ENCODE measurements at places on chromosomes 12 and 14.

DNA sequence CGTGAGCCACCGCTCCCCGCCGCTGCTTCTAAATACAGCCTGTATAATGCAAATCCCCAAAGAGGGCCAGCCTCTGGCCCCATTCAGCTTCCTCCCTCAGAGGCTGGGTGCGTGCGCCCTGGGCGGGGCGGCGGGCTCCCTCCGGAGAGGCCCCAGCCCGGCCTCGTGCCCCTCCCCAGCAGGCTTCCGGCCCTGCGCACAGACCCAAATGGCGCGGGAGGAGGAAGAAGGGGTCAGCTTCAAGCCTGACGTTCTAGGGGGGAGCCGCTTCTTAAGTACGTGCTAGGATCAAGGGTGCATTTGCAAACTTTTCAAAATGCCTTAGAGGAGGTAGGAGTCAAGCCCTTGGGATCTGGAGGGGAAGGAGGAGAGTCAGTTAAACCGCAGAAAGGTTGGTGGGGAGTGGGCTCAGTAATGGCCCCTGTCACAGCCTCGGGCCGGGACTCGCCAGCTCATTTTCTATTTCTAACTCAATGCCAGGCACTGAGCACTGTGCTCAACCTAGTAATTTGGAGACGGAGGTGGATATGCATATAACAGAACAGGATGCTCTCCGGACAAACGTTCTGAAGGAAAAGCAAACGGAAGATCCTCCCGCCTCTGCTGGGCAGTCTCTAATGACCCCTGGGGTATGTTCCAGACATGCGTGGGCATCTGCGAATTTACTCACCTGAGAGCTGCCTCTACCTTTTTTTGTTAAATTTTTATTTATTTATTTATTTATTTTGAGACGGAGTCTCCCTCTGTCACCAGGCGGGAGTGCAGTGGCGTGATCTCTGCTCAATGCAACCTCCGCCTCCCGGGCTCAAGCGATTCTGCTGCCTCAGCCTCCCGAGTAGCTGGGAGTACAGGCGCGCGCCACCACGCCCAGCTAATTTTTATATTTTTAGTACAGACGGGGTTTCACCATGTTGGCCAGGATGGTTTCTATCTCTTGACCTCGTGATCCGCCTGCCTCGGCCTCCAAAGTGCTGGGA lies 32.3 kb downstream of the NINJ2 start:
- DNase-seq: no peak

- no peak for DNase-seq
Measured at GRCh38 chr12:76586764-76587395, 27.3 kb upstream of the OSBPL8 start.

GRCh38 chr12:33649992-33650391 lies 210.4 kb upstream of the SYT10 start:
- DNase-seq: no peak

GRCh38 chr12:42039176-42039575 lies 105.5 kb downstream of the GXYLT1 start:
- no peak for DNase-seq

DNA sequence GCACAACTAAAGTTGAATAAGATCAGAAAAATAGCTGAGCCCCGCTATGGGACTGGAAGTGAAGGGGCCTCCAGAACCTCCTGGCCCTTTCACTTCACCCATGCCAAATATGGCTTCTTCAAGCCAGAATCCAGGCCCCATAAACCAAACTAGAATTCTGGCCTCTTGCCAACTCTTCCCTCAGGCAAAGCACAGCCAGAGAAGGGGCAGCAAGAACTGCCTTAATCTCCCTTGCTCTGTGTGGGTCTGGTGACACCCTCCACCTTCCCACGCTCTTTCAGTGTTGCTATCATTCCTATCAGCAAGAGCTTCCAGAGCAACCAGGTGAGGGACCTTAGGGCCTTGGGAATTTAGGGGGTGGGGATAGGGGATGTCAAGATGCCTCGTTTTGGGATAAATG lies 3.1 kb upstream of the PNMA1 start:
- DNase-seq: no peak

DNA sequence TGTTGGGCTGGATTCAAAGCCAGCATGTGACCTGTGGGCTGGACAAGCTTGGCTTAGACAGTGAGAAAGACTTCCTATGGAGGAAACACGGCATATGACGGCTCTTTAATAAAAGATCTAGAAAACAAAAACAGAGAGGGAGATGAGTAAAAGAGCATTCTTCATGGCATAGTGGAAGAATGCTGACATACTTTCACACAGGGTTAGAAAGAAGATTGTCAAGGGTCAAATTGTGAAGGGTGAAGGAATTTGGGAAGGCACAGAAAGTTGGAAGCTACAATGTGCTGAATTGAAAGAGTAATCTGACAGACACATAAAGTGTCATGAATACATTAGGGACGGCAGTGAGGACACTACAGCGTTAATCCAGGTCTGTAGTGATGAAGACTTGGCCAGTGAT lies 63.4 kb downstream of the GALNT4 start:
- no peak for DNase-seq

DNA sequence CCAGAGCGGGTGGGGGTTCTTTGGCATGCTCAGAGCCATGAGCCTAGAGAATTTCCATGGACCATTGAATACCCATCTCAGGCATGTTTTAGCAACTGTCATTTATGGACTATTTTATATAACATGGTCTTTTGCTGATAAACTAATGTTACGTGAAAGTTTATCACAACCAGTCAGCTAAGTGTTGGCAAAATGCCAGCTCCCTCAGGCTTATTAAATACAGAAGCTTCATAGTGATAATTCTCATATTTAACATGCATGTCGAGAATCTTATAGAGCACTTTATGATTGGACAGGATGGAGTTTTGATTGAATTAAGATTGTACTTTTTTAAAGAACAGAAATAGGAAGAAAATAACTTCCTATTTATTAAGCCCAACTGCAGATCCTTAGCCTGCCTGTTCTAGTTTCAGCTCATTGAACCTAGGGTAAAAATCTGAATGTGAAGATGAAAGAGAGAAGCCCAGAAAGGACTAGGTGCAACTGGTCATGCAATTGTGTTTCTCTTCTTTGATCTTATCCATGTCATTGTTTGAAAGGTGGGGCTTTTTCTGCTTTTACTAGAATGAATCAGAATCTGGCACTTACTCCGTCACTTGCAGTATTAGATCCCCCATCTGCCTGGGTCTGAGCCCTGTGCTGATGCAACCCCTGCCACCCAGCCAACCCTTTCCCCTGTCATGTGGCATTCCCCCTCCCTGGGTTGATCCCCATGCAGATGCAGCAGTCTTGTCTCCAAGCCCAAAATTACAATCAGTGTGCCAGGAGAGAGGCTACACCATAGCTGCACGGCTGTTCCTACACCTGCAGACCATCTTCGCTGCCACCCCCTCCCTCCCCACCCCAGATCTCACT lies 134.6 kb upstream of the EVL start:
- DNase-seq: no peak

DNA sequence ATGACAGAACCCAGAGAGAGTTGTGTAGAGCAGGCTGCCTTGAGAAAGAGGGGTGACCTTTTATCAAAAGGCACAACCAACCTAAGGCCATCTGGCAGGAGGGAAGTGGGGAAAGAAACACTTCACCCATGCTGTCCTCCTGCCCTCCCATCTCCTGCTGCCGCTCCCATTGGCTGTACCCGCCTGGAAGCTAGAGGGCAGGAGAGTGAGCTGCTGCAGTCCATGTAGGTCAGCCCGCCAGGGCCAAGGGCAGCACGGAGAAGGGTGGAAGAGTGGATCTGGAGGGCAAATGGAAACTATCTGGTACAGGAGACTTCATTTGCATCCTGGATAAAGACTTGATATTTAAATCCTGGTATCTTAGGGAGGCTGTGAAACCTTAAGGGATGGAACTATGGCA lies 11.5 kb upstream of the CABP1 start:
- DNase-seq: no peak

GRCh38 chr14:69572030-69572840 lies 2.4 kb downstream of the CCDC177 start:
- DNase-seq: no peak

DNA sequence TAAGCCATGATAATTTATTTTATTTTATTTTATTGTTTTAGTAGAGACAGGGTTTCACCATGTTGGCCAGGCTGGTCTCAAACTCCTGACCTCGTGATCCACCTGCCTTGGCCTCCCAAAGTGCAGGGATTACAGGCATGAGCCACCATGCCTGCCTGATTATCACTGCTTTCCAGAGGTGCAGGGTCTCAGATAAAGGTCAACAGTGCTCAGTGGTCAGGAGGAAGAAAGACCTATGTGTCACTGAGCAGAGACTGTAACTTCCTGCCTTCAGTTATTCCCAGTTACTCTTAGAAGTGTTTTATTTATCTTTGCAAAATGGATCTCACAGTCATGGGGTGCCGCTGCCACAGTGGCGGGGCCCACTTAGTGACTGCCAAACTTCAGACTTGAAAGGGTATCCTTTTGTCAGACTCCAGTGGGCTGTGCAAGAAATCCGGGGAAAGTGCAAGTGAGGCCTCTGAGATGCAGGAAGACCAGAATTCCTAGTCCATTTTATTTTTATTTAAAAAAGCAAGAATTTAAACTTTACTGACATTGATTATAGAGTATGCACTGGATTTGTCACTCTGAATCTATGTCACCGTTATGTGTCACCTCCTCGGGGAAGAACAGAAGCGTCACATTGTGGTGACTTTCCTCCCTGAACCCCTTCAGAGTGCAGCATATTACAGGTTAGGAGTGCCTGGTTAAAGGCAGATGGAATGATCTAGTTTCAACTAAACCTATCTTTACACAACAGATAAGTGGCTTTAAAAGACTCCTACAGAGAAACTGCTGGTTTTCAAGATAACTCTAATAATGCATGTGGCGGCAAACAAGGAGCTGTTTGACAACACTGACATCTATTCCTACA lies 59.1 kb upstream of the BICD1 start:
- DNase-seq: no peak

GRCh38 chr12:124586756-124587155 lies 19.3 kb upstream of the NCOR2 start:
- DNase-seq: peak; percentile 72

GRCh38 chr12:131368668-131369071 lies 342.2 kb upstream of the SFSWAP start:
- no peak for DNase-seq

- no peak for DNase-seq
Measured at GRCh38 chr14:104550861-104551728, 28.5 kb upstream of the C14orf180 start.

- DNase-seq: no peak
Measured at GRCh38 chr12:32265456-32265855, 133.9 kb upstream of the FGD4 start.

- no peak for DNase-seq
Measured at GRCh38 chr12:123278101-123278627, 6.5 kb upstream of the CDK2AP1 start.

DNA sequence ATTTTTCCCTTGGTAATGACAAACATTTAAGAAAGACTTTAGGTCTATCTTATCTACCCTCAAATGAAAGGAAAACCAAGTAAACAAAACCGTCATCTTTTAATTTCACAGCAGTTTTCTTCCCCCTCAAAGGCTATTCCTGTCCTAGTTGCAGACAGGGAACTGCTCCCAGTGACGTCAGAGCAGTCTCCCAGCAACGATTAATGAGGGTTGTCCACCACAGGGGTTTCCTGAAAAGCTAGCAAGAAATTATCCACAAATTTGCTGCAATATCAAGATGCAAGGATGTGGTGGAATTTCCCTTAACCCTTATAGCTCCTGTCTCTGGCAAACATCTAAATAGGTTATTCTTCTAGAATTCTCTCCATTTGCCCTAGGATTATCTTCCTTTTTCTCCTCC lies 89.1 kb upstream of the STAC3 start:
- no peak for DNase-seq

GRCh38 chr12:124191966-124192365 lies 102.9 kb upstream of the RFLNA start:
- DNase-seq: no peak

DNA sequence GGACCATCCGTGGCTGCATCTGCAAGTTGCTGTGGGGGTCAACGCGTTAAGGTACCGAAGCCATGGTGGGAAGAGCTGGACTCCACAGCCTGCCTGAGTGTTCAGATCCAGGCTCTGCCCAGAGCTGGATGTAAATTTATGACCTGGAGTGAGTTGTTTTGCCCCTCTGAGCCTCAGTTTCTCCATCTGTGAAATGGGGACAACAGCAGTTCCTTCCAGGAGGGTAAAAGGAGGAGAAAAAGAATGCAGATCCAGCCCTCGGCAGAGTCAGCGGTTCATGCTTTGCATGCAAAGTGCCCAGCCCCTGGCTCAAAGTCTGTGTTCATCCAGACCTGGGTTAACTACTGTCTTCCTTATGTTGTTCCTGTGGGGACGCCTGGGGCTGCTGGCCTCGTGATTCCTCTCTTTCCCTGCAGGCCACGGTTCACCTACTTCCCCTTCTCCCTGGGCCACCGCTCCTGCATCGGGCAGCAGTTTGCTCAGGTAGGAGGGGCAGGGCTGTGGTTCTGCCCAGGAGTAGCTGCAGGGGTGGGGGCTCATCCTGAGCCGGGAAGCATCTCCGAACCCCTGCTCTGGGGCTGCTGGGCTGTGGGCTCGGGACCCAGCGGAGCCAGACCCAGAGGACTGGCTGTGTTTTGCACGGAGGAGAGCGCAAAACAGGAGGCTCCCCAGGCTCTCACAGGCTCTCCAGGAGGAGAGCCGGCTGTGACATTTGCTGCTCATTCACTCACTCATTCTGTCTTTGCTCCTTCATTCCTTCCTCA lies 41.9 kb downstream of the CYP46A1 start:
- DNase-seq: no peak

- no peak for DNase-seq
Measured at GRCh38 chr12:62854024-62854423, 80.9 kb downstream of the PPM1H start.

- DNase-seq: no peak
Measured at GRCh38 chr12:76106631-76107030, 22.1 kb upstream of the NAP1L1 start.

DNA sequence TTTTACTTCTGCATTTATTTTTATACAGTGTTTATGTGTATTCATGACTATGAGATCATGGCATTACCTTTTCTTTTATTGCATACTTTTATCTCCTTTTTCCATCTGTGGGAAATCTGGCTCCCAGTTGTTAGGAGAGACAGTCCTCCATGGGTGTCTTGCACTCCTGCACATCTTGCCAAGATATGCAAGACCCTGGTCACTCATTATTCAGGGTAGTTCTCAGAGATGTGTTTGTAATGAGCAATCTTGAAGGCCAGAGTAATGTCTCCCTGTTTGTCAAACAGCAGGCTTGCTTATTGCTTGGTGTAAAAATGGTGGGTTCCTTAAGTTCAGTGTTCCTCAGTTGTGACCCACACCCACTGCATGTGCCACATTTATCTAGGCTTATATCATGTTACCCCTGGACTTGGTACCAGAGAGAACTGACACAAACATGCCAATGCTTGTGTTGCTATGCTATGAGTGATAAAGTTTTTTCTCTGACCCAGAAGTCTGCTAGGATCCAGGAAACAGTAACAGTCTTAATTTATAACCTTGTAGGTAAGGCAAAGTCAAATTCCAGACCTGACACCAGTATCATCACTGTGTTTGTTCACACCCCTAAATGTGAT lies 36.8 kb downstream of the PPHLN1 start:
- no peak for DNase-seq

DNA sequence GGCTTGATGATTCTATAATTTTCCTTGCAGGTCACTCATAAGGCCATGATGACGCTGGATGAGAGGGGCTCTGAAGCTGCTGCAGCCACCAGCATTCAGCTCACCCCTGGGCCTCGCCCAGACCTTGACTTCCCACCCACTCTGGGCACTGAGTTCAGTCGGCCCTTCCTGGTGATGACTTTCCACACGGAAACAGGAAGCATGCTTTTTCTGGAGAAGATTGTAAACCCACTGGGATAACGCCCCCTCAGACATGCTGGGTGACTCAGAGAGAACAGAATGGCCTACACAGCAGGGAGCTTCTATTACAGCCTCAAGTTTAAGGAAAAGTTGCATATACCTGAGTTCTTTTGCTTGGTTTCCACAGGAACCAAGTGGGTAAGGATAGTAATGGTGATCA lies 34.3 kb downstream of the SERPINA3 start:
- DNase-seq: no peak

All from NCI-H1436 treated with DMSO at 0.1 percent for 48 hours (cell line).